ENCODE measurements at places on chromosomes 5 and 9.

DNA sequence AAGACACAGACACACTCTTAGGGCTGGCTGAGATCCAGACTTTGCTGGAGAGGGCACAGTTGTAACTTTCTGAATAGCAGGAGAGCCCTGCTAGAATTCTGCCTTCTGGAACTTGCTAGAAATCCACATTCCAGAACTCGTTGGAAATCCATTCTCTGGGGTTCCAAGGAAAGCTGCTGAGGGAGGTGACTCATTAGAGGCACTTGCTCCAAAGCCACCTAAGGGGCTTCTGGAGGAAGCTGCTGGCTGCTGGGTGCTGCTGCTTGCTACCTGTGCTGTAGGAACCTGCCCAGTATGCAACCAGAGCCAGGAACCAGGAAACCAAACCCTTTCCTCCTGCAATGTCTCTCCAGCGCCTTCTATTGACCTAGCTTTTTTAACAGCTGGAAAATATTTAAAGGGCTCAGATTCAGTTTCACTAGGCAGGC lies 4.1 kb upstream of the TLE4 start:
- DNase-seq: no peak

DNA sequence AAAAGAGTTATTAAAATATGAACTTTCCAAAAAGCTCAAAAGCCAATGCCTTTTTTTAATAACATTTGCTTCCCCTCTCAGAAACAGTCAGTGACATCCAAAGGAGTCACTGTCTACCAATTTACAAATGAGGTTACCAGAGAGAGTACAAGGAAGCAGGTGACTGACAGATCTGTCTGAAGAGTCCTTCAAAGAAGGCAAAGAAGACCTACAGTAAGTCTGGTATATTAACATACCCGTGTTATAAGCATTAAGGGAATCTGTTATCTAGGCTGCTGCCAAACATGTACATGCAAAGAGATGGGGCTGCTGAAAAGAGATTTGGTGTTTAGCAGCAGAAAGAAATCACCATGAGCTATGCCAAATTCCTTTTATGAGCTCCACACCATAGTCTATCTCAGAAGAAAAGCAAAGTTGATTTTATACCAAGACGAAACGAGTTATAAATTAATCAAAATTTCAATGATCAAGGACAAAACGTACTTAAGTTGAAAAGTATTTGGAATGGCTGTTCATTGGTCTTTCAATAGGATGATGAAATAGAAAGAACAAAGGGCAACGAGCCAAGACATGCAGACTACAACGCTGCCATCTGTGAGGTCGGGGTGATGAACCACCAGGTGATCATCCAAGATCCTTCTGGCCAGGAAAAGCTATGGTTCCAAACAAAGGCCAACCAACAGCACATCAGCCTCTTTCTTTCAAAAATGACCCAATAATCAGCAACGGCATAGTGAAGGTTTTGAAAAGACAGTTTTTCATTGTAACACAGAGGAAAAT lies 8.1 kb downstream of the PRELID2 start:
- no peak for DNase-seq

- no peak for DNase-seq
Measured at GRCh38 chr5:83827111-83827557, 106.5 kb upstream of the HAPLN1 start.

DNA sequence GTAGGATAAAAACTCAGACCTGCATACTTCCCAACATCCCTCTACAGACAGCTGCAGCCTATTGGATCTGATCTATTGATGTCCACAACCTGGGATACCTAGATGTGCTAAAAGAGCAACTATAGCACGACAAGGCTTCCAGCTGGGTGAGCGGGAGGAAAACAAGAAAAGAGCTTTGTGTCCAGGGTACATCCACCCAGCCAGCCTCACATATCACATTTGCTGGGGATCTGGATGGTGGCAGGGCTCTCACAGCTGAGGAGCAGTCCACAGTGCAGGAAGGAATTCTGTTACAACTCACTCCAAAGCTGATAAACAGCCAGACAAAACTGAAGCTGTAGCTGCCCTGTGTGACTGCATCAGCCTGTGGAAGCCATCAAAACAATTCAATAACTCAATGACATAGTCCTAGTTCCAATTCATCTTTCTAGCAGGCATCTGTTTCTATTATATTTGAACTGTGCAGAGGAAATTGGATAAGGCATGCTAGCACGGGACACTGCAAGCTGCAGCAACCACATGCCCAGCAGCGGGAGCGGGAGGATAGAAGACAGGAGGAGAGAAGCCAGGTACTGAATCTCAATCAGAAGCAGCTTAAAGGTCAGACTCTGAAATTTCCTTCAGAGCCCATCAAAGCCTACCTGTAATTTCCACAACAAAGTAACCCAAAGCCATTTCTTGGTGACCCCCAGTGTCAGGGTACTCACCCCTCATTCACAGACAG lies 45.0 kb downstream of the MED10 start:
- no peak for DNase-seq

DNA sequence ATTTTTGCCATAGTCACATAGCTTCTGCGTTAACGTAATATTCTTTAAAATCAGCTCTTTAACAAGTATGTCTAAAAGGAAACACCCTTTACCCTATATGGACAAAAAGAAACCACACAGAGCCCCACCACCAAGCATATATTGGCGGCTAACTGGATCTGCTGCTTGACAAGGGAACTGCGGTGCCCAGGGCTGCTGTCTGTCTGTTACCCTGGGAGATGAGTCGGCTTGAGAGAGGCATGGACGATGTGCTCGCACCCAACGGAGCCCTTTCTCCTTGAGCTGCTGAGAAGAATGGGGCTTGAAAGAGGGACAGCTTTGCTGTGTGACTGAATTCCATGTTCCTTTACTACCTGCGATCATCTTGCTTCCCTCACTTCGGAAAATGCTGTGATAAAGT lies 158.6 kb upstream of the SHB start:
- no peak for DNase-seq

DNA sequence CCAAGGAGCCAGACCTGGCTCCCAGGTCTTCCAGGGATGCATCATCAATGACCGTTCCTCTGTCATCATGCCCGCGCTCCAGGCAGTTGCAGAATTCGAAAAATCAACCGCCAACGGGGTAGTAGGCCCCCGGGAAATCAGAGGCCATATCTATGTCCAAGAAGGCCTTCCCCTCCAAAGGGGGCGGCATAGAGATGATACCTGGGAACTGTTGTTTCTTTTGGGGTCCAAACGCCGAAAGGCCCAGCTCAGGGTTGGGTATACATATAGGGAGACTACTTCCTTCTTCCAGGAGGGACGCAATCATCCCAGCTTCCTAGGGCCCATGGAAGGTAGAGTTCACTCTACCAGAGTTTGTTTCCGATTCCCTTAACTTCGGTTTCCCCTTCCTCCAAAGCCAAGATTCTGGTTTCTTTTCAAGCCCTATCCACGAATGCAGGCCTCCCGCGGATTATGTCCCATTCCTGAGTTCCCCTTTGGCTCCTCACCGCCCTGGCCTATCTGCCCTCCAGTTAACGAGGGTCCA lies 754 bp downstream of the DCAF12 start:
- peak; percentile 57 for DNase-seq

- no peak for DNase-seq
Measured at GRCh38 chr9:33297432-33297831, 7.1 kb downstream of the NFX1 start.

DNA sequence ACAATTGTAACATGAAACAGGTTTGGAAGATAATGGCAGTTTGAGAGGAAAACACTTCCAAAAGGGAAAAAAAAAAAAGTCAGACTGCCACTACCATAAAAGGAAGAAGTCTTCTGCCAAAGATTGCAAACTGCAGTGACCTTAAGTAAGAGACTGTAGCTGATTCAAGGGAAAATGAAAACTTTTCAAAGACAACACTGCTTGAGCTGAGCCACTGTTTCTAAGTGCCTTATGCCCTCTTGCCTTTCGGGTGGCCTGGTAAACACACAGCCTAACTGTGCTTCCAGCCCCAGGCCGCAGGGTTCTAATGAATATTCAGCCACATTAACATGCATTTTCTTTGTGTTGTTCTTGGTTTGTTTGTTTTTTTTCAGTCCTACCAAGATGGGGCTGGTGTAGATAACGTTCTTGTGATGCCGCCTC lies 354.6 kb downstream of the BNC2 start:
- DNase-seq: no peak

DNA sequence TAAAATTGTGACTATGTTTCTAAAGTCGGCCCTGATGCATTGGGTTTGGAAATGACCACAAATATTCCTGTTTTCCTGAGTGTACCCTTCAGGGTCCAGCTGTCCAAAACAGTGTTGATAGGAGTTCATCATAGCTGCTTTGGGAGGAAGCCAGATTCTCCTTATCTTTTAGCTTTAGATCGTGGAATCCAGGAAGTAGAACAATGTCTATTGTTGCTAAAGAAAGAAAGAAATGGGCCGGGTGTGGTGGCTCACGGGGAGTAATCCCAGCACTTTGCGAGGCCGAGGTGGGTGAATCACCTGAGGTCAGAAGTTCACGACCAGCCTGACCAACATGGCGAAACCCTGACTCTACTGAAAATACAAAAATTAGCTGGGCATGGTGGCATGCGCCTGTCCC lies 9.5 kb downstream of the CAVIN4 start:
- no peak for DNase-seq
